ENCODE measurements at places on chromosomes 4 and X. TPM values are rescaled to one million over a fixed set of nuclear protein-coding genes. Genes with fewer than 3 reads are reported as not detected.

LCORL gene
- total RNA-seq: 14.2 TPM

HTN3 gene
- total RNA-seq: not detected

UGDH gene
- 155 TPM for total RNA-seq

SOD3 gene
- total RNA-seq: 18.9 TPM

FAM184B gene
- not detected for total RNA-seq

DCAF12L1 gene
- total RNA-seq: not detected

RAB40A gene
- not detected for total RNA-seq

FGF5 gene
- total RNA-seq: 2.8 TPM

FBXL5 gene
- total RNA-seq: 96.1 TPM

S100P gene
- total RNA-seq: not detected

HPRT1 gene
- total RNA-seq: 10.3 TPM

ANXA10 gene
- total RNA-seq: 5.9 TPM

CT45A3 gene
- total RNA-seq: not detected

KLB gene
- total RNA-seq: under 0.01 TPM

REELD1 gene
- total RNA-seq: not detected
